ENCODE measurements at places on chromosomes 3 and 15. TPM values are rescaled to one million over a fixed set of nuclear protein-coding genes. Genes with fewer than 3 reads are reported as not detected.

The LSMEM2 gene
- 0.31 TPM for polyA plus RNA-seq

The SERINC4 gene
- polyA plus RNA-seq, result not detected

The CD96 gene
- 2.3 TPM for polyA plus RNA-seq

The AGBL1 gene
- polyA plus RNA-seq, result not detected

The HHLA2 gene
- 0.23 TPM for polyA plus RNA-seq

The OSTN gene
- 17.9 TPM for polyA plus RNA-seq

The TRPM1 gene
- polyA plus RNA-seq, result 0.88 TPM

The SCN11A gene
- polyA plus RNA-seq, result 0.93 TPM

The TRAT1 gene
- 0.40 TPM for polyA plus RNA-seq

The TSEN2 gene
- 21.6 TPM for polyA plus RNA-seq

The MYLK gene
- 134 TPM for polyA plus RNA-seq

The CCR1 gene
- 2.6 TPM for polyA plus RNA-seq

The LRRK1 gene
- 6.6 TPM for polyA plus RNA-seq

The MAP6D1 gene
- 0.47 TPM for polyA plus RNA-seq

The KY gene
- 1.5 TPM for polyA plus RNA-seq

The MOBP gene
- 0.04 TPM for polyA plus RNA-seq

The HES1 gene
- 112 TPM for polyA plus RNA-seq

The ASB14 gene
- 0.78 TPM for polyA plus RNA-seq

The GHRL gene
- 4.5 TPM for polyA plus RNA-seq

The GP9 gene
- 0.66 TPM for polyA plus RNA-seq

The THBS1 gene
- 173 TPM for polyA plus RNA-seq

The LCTL gene
- 0.19 TPM for polyA plus RNA-seq

The TUSC7 gene
- not detected for polyA plus RNA-seq

The TGM4 gene
- 0.10 TPM for polyA plus RNA-seq

The GRIP2 gene
- polyA plus RNA-seq, result 0.68 TPM

The CDHR4 gene
- polyA plus RNA-seq, result 0.12 TPM

The STAC gene
- 4.0 TPM for polyA plus RNA-seq

The SEMA6D gene
- polyA plus RNA-seq, result 36.4 TPM

The TM6SF1 gene
- 1.8 TPM for polyA plus RNA-seq

The GABRG3 gene
- 0.71 TPM for polyA plus RNA-seq

All from left renal pelvis (tissue), 4 donors.